AG04450 (cell line): ENCODE measurements at places on chromosomes 12 and 14. TPM values are rescaled to one million over a fixed set of nuclear protein-coding genes. Genes with fewer than 3 reads are reported as not detected.

PLD4 gene
- polyA plus RNA-seq: 0.01 TPM in 2 replicates

SLC7A8 gene
- polyA plus RNA-seq: 0.78 and 1.4 TPM in 2 replicates

MYF6 gene
- not detected in 2 replicates for polyA plus RNA-seq

TPH2 gene
- 0.04 TPM in 1 of 2 replicates, not detected in the other for polyA plus RNA-seq

KLHL33 gene
- 0.06 and 0.09 TPM in 2 replicates for polyA plus RNA-seq

GRCh38 chr14:36582874-36583241 lies 444 bp upstream of the NKX2-8 start:
- no peak for DNase-seq

DNA sequence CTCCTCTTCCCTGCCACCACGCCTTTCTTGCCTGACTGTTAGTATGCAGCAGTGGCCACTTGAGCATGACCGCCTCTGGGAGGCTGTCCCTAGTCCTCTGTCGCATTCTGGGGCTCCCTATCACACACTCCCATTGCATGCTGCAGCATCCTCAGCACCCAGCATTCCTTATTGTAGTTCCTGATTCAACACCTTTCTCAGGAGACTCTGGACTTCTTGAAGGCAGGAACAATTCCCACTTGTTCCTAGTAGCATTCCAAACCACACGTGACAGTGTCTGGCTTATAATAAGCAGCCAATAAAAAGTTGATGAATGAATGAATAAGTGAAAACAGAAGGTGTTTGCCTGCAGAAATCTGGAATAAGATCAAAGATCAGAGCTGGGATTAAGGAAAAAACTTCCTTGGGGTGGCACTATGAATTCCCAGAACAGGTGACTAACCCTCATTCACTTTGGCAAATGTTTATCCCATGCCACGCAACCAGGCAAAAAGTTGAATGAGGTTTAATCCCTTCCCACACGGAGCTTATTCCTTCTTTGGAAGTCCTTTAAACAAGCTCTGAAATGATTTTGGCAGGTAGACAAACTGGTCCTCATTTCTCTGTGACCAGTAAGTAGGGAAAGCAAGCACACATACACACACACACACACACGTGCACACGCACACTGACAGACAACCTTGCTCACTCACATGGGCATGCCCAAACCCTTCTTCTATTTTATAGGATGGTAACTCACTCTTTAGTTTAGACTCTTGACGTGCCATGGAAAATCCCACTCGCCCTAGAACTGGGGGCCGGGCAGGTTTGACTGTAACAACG lies 26.5 kb downstream of the NTF3 start:
- no peak for DNase-seq

GRCh38 chr14:76581592-76581991 lies 179.7 kb upstream of the VASH1 start:
- DNase-seq: no peak

GRCh38 chr14:68512088-68512487 lies 280.8 kb downstream of the ZFP36L1 start:
- DNase-seq: peak; percentile 61

DNA sequence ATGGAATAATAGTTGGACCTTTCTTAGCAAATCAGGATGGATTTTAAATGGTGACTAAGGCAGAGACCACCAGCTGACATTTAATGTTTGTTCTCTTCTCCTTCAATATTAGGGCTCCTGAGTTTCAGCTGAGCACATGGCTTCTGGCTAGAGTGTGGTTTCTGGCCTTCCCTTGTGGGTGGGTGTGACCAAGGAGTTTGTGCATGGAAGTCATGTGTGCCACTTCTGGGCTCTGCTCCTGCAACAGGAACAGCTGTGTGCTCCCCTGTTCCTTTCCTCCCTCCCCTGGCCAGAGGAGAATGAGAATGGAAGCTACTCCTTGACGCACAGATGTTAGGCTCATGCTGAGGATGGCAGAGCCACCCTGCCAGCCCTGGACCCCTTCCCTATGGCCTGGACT lies 44.2 kb downstream of the CCDC175 start:
- no peak for DNase-seq

DNA sequence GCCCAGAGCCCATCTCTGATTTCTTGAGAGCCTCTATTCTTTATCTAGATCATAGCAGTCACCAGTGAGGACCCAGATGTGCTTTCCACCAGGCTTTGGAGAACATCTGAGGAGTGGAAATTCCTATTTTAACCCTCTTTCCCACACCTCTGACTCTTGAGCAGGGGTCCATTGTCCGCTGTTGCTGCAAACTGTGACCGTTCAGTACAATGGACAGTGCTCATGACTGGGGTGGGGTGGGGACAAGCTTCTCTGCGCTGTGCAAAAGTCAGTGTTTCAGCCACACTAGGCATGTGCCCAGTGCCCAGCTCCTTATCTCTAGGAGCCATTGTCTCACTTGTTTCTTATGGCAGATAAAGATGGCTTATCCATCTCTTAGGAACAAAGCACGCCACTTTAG lies 16.9 kb upstream of the KRT7 start:
- no peak for DNase-seq

DNA sequence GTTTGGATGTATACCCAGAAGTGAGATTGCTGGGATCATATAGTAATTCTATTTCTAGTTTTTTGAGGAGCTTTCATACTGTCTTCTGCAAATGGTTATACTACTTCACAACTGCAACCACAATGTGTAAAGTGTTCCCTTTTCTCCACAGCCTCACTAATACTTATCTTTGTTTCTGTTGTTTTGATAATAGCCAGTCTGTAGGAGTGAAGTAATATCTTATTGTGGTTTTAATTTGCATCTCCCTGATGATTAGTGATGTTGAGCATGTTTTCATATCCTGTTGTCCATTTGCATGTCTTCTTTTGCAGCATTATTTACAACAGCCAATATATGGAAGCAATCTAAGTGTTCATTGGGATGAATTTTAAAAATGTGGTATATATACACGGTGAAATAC lies 29.9 kb downstream of the GABARAPL1 start:
- DNase-seq: no peak

GRCh38 chr12:109016978-109017377 lies 3.9 kb downstream of the SVOP start:
- DNase-seq: no peak

DNA sequence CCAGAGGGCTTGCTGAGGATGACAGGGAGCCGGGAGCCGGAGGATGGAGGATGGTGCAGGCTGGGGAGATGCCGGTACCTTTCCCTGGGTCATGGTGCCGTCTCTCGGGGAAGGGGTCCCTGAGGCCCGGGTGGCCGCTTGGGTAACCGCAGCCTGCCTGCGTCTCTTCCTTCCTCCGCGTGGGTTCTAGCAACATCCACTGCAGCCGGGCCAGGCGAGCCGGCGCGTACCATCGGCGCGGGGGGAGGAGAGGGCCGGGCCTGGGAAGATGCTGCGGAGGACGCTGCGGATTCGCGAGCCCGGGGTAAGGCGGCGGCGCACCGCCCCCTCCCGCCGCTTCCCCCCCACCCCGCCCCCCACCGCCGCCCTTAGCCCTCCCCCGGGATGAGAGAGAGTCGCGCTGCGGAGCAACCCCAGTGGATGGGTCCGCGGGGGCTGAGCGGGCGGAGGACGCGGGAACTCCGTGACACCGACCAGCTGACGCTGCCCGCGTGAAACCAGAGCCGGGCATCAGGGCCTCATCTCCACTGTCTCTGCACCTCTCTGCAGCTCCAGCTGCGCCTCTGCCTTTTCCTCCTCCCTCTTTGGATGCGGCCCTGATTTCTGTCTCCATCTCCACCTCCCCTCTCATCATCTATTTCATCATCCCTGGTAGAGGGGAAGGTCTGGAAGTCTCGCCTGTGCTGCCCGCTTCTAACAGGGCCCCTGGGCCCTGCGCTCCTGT lies at the start of gene FAIM2:
FAIM2 (minus strand) TSS at position 201 of the 724 bp plus-strand sequence; CDS start at position 93, 108 bp downstream.
- DNase-seq: peak; percentile 72

GRCh38 chr12:89781946-89782550 lies 73.4 kb upstream of the ATP2B1 start:
- DNase-seq: no peak

DNA sequence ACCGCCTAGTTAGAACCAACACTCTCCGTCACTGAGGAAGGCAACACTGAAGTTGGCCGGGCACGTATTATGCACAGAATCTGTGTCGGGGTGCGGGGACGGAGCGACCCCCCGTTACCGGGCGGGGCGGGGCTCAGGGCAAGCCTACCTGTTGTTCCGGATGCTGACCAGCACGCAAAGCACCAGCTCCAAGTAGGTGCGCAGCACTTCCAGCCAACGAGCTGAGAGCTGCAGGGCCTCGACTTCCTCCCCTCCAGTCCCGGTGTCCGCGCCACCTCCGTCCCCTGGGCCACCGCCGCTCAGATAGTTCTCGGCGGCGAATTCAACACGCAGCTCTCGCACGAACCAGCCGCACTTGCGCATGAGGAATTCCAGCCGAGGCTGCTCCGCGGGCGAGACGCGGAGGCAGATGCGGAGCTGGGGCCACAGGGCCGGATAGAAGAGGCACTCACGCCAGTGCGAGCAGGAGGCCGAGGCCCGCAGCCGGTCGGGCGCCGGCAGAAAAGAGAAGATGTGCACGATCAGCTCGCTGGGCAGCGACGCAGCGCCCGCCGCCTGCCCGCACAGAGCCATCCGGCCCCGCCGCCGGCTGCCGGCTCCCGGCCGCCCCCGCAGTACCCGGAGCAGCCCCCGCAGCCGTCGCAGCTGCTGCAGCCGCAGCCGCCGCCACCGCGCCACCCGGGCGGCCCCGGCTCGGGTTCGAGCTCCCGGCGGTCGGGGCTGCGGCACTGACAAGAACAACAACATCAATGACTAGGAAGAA lies 636 bp downstream of the FBXO33 start:
- DNase-seq: no peak

DNA sequence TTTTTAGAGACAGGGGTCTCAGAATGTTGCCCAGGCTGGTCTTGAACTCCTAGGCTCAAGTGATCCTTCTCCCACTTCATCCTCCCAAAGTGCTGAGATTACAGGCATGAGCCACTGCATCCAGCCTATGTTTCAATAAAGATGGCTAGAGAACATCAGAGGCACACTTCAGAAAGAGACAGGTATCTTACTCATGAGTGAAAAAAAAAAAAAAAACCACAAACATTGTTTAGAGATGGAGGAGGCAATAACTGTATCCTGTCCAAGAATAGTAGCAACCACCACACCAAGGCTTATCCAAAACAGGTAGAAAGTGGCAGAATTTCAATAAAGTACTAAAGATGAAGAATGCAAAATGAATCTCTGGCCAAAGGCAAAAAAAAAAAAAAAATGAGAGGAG lies 30.3 kb downstream of the EEA1 start:
- DNase-seq: no peak

GRCh38 chr14:24255931-24256711 lies 6.9 kb downstream of the TGM1 start:
- DNase-seq: no peak

DNA sequence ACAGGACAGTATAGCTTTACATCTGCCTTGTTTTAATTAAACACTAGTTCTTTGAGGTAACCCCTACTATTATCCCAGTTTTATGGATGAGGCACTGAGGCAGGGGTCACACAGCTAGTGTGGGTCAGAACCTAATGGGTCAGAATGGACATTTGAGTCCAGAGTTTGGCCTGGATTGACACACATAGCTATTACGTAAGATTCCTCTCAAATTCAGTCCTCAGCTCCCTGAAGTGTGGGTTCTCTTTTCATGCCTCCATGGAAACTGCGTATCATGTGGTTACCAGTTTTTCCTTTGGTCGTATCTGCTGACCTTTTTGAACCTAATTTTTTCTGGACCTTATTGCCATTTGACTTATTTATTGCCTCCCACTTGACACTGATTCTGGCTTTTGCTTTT lies 40.4 kb downstream of the PSEN1 start:
- no peak for DNase-seq
